NCI-H187 (cell line): ENCODE measurements at places on chromosomes 2 and 18.

- DNase-seq: no peak
These were observed 92.3 kb upstream of the SMAD2 start for GRCh38 chr18:48022531-48023329.

DNA sequence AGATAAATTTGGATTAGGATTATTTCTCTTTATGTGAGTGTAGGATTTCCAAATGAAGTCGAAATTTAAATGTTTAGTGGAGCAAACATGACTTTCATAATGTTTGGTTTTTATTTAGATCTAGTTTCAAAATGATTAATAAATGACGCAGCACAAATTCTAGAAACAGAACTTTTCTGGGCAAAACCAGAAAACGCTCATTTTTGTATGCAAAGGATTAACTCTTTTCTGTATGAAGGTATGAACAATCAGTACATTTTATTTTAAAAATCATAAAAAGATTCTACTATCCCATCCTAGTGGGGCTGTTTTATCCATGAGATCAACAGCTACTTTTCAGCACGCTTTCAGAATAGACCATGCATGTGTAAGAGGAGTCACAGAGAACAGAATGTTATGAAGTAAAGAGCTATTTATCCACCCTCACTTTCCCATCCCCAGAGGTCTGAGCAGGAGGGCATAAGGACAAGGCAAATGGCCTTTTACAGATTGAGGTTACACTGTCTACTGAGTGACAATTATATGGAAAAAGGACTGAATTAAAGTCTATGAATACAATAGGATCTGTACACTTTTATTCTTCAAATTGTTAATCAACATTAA is 270.8 kb downstream of the ZEB2 start:
- no peak for DNase-seq

DNA sequence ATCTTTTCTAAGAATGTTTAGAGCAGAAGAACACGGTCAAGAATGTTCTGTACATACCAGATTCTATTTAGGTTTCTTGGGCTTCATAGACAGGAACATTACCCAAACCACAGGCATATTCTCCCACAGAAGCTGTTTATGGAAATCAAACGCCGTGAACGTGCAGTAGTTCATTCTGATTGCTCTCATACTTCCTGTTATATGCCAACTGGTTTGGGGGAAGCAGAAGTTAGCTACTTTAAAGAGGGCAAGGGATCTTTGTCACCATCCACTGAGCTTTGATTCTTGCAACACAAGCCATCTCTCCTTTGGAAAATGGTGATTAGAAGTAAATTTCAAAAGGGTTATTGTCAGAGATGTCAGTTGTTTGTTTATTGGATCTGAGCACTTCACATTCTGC is 182.2 kb upstream of the NRP2 start:
- no peak for DNase-seq

DNA sequence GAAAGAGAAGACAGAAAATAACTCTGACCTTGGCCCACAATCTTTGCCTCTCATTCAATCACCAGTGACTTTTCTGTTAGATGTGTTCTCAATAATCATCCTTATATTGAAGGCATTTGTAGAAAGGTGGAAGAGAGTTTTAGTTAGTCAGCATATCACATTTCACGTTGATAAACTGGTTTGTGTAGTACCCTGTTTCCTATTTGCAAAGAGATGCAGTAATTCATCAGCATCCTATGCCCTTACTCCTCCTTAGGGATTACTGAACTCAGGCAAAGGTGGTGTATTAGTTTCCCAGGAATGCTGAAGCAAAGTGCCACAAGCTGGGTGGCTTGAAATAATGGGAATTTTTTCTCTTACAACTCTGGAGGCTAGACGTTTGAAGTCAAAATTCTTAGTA is 145.0 kb downstream of the SPP2 start:
- no peak for DNase-seq

- no peak for DNase-seq
These were observed 46.3 kb downstream of the PLEKHB2 start for GRCh38 chr2:131151398-131151797.

- DNase-seq: no peak
These were observed 134.9 kb upstream of the KYNU start for GRCh38 chr2:142742371-142743214.

GRCh38 chr2:129059476-129059875 is 740.8 kb upstream of the HS6ST1 start:
- DNase-seq: no peak

GRCh38 chr2:186347472-186347871 is 138.6 kb upstream of the ZC3H15 start:
- DNase-seq: no peak

GRCh38 chr2:70087702-70088597 is 673 bp downstream of the PCBP1 start:
- no peak for DNase-seq

- no peak for DNase-seq
These were observed 180.0 kb upstream of the CXCR4 start for GRCh38 chr2:136297994-136298393.

DNA sequence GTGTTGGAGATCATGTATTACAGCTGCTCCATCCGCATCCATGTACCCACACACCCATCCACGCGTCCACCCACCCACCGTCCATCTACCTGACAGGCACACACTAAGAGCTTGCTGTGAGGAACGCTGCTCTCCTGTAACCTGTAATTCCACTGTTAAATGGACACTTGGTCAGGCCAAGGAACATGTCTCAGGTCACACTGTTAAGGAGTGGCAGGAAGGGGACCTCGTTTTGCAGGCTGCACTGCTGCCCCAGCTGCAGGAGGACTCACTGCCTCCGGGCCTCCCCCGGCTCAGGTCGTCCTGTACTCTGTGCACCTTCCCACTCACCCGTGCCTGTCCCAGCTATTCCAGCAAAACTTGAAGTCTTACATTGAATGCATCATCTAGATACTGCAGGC is 170.5 kb downstream of the EIPR1 start:
- DNase-seq: no peak

GRCh38 chr2:158325782-158326340 is 130.7 kb downstream of the CCDC148 start:
- no peak for DNase-seq

GRCh38 chr18:45839414-45840395 is 14.2 kb downstream of the SIGLEC15 start:
- DNase-seq: no peak

DNA sequence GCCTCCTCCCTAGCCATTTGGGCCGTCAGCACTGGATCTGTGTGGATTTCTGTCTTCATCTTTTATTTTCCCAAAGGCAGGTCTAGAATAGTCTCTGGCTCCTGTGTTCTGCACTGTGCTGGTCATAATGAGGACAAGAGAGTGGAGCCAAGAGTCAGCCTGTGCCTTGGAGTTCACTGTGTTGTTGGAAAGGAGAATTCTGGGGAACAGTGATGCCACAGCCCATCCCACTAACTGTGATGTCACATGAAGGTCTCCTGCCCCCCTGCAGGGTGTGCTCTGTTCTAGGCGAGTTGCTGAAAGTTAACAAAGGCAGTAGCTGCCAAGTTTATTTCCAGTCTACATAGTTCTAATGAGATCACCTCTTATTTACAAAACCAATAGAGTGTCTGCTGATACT is 248.5 kb downstream of the TPGS2 start:
- no peak for DNase-seq

DNA sequence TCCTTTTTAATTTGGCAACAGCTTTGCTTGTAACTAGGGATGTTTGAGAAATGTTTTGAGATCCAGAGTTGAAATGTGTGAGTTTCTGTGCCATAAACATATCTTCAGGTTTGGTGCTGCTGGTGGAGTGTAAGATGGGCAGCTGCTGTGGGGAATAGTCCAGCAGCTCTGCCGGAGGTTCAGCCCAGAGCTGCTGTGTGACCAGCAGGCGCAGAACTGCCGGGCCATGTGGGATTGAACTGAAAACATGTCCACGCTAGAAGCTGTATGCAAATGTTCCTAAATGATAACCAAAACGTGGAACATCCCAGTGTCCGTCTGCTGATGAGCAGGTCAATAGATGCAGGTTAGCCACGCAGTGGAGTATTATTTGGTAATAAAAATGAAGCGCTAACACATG is 99.6 kb downstream of the DGKD start:
- no peak for DNase-seq

- DNase-seq: no peak
These were observed 125.1 kb upstream of the EPAS1 start for GRCh38 chr2:46171996-46172546.
